Natural killer cell treated with Interleukin-12 subunit alpha and Interleukin-12 subunit beta and Interleukin-15 and Interleukin-18, amount 100 ng/mL, for 72 hours (primary cell): ENCODE measurements at places on chromosomes 12 and 14.

DNA sequence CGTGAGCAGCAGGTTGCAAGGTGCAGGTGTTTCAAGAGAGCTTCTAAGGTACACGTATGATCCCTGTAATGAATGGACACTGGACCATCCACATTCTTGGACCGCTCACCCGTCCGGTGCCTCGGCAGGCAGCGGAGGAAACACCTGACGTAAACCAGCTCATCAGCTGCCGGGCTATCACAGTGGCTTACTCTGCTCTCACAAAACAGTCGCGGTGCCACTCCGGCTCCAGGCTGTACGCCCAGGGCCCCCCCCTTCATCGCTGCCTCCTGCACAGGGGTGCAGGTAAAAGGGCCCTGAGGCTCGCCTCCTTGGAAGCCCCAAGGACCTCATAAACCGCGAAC lies 436 bp downstream of the VPS33A start:
- no peak for DNase-seq

- DNase-seq = no peak
Measured at GRCh38 chr12:28996688-28997087, 152.4 kb upstream of the FAR2 start.

GRCh38 chr14:65993996-65994395 lies 492.2 kb upstream of the CCDC196 start:
- no peak for DNase-seq

DNA sequence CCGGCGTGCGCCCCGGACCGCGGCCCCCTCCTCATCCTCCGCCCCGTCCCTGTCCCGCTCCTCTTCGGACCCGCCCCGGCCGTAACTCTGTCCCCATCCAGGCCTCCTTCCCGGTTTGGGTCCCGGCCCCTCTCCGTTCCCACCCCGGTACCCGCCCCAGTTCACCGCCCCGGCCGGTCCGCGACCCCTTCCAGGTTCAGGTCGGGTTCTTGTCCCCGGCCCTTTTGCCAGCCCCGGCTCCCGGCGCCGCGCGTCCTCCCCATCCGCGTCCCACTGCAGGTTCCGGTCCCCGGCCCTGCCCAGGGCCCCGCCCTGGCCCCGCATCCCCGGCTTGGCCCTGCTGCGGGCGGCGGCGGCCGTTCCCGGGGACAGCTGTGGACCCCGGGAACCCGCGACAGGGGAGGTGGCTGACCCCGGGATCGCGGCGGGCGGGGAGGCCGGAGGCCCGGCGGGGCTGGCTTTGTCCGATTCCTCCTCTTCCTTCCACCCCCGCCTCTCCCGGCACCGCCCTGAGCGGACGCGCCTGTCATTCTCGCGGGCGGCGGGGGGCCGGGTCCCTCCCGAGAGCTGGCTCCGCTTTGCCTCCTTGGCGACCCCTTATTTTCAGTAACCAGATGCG lies 601 bp downstream of the KLC1 start:
- DNase-seq = peak; percentile 72

DNA sequence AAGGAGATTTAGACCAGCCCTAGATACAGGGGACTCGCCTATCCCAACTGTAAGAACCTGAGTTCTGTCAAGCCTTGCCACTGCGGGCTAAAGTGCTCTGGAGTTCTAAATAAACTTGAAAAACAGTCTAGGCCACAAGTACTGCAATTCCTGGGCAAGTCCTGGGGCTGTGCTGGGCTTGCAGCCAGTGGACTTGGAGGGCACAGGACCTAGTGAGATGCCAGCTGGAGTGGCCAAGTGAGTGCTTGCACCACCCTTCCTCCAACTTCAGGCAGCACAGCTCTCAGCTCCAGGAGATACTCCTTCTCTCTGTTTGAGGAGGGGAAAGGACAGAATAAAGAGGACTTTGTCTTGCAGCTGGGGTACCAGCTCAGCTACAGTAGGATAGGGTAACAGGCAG lies 307.6 kb upstream of the FBXO33 start:
- DNase-seq = no peak

GRCh38 chr12:57738661-57739237 lies at the start of gene AGAP2:
Gene AGAP2, minus strand, starts transcription at chr12:57738742. Its CDS starts 496 bp downstream, at chr12:57738246.
- DNase-seq = no peak

DNA sequence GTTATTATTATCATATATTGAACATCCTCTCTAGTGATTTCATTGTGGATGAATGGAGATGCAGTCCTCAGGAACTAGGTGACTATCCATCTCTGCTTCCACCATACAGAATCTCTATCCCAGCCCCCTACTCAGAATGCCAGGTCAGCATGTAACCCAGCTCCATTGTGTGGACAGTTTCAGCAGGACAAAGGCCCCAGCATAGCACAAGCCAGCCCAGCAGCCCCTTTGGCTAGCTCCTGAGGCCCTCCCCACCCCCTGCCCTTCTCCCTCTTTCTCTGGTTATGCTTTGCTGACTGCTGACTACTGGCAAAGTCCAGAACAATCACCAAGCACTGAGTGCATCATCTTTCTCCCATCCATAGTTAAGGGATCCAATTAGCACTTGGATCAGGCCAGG lies 5.8 kb upstream of the SPRYD4 start:
- no peak for DNase-seq

- no peak for DNase-seq
Measured at GRCh38 chr12:71748081-71748850, 6.4 kb upstream of the RAB21 start.

GRCh38 chr14:100129161-100129589 lies 30.3 kb downstream of the DEGS2 start:
- no peak for DNase-seq

DNA sequence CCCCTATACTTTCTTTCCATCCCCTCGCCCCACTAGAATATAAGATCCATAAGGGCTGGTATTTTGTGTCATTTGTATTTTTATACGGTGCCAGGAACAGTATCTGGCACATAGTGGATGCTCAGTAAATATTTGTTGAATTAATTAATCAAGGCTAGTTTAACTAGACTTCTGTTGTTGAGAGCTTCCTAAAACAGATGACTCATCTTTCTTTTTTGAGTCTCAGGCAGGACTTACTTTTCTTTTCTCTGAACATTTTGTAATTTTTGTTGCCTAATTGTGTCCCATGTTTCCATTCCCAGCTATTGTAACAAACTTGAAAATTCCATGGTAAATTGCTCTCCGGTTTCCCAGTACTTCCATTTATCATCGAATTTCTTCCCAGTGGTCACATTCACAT lies 16.7 kb downstream of the STK38L start:
- no peak for DNase-seq

GRCh38 chr14:62209287-62209899 lies 447.2 kb downstream of the SNAPC1 start:
- no peak for DNase-seq

DNA sequence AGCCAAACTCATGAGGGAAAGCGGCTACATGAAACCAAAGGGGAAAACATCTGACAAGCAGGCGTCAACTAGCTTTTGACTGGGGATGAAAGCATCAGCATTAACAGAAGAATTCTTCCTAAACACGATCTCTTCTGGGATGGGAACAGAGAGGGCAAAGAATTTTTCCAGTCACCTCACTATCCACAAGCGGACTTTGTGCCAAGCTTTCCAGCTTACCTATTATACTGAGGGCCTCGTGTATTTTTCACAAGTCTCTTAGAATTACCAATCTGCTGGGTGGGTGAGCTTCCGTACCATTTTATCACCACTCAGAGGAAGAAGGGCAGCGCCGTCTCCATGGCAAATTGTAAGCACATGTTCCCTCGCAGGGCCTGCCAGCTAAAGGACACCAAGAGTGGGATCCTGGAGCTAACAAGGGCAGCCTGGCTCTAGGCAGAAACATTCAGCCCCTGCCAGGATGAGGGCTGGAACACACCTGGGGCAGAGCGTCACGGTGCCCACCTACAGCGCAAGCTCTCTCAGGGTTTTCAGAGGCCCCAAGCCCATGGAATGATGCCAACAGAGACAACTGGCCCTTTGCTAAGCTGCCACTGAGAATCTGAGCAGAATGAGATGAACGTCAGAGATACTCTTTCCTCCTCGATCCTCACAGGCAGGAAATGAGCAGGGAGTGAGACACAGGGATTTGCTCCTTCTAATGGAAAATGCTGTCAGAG lies 74.6 kb downstream of the CHGA start:
- no peak for DNase-seq

DNA sequence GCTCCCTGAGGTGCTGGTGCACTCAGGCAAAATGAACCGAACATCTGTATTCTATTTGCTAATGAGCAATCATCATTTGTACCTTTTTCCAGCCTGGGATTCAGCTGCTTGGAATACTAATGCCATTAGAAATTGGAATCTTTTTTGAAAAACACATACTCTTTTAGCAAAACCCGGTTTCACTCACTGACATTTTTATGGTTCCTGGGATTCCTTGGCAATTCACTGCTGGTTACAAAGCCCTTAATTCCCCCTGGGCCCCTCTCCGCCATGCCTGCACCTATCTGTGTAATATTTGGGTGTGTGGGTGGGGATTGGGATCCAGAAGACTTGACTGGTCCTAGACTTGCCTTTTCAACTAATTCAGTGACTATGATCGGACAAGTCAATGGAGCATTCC lies 199.1 kb downstream of the FOXN3 start:
- no peak for DNase-seq

DNA sequence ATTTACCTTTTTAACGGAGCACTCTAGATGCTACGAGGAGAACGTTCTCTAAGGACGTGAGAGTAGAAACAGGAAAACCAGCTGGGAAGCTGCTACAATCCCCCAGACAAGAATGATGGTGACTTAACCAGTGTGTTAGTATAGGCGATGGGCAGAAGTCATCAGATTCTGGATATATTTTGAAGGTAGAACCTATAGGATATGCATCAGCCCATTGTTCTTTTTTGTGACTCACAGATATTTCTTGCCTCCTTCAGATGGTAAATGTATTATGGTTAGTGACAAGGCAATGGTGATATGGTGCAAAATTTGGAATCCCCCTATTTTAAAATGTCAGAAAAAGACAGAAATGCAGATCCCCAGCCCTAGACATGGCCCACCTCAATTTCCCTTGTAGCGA lies 258.2 kb downstream of the PHLDA1 start:
- DNase-seq = no peak

DNA sequence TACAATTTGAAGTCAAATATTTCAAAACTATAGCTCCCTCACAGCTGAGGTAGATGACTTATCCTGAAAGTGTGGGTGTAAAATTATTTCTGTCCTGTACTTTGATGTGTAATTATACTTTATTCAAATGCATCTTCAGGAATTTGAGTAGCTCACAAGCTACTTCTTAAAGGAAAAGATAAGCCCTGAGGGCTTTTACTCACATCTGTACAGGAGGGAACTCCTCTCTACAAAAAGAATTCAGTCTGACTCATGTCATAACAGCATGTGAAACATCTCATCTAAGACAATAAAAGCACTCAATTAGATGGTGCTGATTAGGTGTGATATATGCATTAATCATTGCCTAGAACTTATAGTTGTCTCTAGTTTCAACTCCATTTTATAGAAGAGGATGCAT lies 452.0 kb downstream of the PRKD1 start:
- no peak for DNase-seq

- DNase-seq = peak; percentile 83
Measured at GRCh38 chr12:122860040-122860853, 25.0 kb downstream of the HIP1R start.

GRCh38 chr14:83294941-83295340 lies 1761.3 kb upstream of the SEL1L start:
- no peak for DNase-seq

GRCh38 chr14:87899228-87899627 lies 93.8 kb downstream of the GALC start:
- DNase-seq = no peak

GRCh38 chr12:32777159-32777558 lies 21.5 kb upstream of the YARS2 start:
- no peak for DNase-seq

DNA sequence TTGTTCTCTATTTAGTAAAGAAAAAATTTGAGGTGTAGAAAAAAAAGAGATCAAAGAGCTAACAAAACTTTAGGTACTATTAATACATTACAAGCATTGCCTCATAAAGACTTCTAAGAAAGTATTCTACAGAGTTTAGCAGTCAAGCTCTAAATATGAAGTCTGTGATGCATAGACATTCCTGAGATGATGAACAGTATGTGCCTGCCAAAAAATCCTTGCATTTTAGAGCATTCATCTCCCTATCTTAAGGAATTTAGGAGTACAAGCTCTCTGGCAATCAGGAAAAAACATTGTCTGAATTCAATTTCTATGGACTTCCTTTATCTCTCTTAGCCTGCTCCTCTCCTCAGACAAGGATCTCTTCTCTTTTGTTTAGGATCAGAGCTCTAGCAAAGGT lies 202.6 kb upstream of the LRFN5 start:
- no peak for DNase-seq

GRCh38 chr14:74949859-74950573 lies 5.4 kb downstream of the PGF start:
- DNase-seq = no peak

DNA sequence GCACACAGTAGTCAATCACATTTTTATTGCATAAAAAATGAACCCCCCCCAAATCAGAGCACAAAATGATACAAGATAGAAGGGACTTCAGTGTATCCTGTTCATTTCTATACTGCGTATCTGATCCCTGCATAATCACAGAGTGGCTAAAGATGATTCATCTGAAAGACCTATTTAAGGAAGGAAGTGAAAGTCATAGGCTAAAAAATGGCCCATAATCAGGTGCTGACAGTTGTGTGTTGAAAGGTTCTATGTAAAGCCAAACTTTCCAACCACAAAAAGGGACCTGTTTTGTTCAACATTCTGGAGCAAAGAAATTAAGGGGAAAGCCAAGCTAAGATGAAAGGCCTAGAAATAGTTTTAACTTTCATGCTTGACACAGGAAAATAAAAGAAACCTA lies 147.8 kb upstream of the ATP2B1 start:
- no peak for DNase-seq

DNA sequence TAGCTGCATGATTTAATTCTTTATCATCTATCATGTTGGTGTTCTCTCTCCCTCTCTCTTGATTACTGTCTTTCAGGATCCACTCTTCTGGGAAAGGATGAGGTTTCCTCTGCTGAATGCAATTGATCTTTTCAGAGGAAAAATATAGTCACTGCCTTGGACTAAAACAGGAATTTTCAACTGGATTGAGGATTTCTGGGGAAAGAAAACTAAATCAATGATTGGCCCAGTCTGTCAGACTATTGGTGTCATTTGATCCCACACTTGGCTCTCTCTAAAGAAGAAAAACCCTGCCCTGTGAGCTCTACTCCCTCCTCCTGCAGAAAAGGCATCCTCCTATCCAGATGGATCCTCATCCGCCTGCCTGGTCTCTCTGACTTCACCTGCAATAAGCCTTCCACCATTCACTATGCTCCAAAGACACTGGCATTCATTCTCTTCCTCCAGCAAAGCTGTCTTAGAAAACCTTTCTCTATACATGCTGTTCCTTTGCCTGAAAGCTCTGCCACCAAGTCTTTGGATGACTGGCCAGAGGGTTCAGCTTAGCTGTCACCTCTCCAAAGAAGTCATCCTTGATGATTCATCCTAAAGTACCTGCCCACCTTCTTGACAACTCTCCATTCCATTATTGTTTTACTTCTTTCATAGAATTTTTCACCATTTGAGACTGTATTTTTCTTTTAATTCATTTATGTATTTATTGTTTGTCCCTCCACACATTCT lies 127.7 kb upstream of the CAND1 start:
- no peak for DNase-seq

GRCh38 chr14:73741876-73742519 lies 27.8 kb upstream of the PNMA1 start:
- peak; percentile 56 for DNase-seq

GRCh38 chr14:75422169-75422568 lies 5.7 kb upstream of the JDP2 start:
- no peak for DNase-seq
